Right atrium auricular region (tissue), 2 donors: ENCODE measurements at places on chromosomes 1 and 21. TPM values are rescaled to one million over a fixed set of nuclear protein-coding genes. Genes with fewer than 3 reads are reported as not detected.

DNA sequence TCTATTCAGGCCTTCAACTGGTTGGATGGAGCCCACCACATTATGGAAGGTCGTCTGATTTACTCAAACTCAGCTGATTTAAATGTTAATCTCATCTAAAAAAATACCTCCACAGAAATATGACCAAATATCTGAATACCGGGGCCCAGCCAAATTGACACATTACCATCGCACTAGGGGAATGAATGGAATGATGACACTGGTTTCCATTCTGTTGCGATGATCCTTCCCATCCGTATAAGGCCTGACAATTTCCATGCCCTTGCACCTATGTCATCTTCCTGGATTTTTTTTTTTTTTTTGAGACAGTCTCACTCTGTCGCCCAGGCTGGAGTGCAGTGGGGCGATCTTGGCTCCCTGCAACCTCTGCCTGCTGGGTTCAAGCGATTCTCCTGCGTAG lies 397.5 kb downstream of the KIF26B start:
- DNase-seq, result no peak

DNA sequence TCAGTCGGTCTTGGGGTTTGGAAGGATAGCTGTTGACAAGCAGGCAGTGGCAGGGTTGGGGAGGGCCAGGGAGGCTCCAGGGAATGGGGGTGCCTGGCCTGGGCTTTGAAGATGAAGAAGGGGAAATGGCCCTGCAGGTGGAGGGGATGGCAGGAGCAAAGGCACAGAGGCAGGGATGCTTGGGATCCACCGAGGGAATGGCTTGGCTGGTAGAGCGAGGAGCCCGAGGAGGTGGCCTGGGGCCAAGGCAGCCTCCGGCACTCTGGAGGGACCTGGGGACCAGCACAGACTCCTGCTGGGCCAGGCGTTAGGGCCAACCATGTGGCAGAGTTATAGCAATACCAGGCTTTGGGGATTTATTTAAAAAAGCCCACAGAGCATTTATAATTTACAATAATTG lies 62.9 kb upstream of the EDN2 start:
- no peak for DNase-seq

GRCh38 chr1:156406251-156406650 lies 37.2 kb downstream of the RHBG start:
- no peak for DNase-seq

- DNase-seq, result no peak
Observed at GRCh38 chr21:40140675-40141074, 273.4 kb downstream of the PCP4 start.

DNA sequence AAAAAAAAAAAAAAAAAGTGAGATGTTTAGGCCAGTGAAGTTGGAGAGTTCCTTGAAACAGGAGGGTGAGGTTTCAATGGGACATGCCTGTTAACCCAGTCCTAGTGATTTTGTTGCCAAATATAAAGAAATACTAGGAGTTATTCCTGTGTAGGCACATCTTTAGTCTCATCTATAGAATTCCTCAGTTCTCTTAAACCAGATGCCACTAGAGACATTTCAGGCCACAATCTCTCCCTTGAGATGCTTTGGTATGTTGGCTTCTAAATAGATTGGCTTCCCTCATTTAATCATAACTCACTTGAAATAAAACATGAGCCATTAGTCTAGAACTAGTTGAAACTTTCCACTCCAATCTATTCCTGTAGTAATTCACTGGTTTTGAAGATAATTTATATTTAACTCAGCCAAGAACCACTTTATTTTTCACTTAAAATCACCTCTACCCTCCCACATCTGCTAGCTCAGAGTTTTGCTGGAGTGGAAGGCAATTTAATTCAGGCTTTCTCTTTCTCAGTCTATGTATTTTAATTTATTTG lies 29.8 kb downstream of the GPR137B start:
- no peak for DNase-seq

DNA sequence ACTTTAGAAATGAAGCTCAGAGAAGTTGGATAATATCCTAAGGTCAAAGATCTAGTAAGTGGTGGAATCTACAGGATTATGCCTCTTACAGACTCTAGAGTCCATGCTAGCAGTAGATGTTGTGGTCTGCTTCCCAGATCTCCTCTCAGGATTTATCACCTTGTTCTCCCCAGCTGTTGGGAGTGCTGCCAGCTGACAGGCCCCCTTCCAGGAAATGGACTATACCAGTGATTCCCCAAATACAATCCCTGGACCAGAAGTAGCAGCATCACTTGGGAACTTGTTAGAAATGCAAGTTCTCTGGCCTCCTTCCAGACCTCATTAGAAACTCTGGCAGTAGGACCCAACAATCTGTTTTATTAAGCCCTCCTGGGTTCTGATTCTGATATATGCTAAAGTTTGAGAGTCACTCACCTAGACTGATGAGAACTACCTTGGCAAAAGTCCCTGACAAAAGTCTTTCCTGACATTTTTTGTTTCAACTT lies 24.5 kb upstream of the NTNG1 start:
- no peak for DNase-seq

- DNase-seq, result no peak
Observed at GRCh38 chr1:160346958-160347357, 3.8 kb downstream of the NCSTN start.

GRCh38 chr1:109404838-109405237 lies 7.1 kb upstream of the SORT1 start:
- no peak for DNase-seq

DNA sequence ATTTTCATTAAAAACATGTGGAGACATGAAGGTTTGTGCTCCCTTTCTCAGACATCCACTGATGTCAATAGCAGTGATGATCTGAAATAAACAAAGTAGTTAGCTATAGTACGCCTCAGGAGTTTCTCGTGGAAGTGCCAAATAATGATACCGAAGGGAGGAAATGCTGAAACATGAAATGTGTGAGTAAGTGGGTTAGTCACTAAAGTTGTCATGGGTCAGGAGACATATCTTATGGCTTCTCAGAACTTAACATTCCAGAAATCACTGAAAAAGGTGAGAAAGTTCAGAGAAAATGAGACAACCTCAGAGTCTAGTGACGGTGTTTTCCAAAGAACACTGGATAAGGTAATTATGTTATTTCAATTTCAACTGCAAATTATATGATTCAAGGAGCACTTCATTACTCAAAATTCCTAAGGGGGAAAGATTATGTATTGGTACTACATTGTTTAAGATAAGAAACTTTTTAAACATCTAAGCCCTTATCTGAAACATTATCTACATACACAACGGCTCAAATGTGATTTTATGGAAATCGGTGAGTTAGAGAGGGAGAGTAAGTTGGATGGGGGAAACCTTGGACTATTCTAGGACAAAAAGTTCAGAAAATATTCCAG lies 20.6 kb downstream of the NIBAN1 start:
- DNase-seq, result no peak

DNA sequence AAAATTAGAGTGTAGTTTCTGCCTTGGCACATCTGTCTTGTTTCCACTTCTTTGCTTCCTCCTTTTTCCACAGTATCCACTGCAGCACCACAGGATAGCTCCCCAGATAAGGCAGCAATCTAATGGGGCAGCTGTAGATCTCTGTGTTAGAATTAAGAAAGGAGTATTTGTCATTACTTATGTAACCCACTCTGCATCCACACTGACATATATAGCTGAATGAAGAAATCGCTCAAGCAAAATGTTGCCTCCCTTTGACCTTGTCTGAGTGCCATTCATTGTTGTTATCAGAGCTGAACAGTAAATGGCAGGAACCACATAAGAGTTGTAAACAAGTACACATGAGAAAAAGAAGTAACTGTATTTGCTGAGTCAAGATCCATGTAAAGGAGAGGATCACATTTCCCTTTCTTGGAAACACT lies 45.9 kb upstream of the DPH5 start:
- DNase-seq, result no peak

DNA sequence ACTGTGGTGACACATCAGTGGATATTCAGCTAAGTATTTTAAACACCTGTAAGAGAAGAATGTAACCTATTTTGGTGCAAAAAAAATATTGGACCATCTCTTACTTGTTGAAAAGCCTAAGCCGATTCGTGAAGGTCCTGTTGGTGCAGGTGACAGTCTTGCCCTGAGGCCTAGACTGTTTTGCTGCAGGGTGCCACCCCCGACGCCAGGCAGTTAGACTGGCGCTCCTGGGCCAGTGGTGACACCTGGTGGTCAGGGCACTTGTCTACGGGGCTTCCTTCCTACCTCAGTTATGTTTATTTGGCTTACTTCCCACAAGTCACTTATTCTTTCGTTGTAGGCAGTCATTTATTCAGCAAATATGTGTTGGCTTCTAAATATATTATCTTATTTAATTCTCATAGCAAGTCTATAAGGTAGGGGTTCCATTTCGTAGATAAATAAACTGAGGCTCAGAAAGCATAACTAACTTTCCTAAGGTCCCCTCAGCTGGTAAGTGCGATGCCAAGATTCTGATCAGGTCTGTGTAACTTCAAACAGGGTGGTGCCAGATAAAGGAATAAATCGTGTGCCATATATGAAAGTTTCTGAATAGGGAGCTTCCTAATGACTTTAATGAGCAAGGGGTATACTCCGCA lies 1.9 kb downstream of the EEIG2 start:
- DNase-seq, result no peak

DNA sequence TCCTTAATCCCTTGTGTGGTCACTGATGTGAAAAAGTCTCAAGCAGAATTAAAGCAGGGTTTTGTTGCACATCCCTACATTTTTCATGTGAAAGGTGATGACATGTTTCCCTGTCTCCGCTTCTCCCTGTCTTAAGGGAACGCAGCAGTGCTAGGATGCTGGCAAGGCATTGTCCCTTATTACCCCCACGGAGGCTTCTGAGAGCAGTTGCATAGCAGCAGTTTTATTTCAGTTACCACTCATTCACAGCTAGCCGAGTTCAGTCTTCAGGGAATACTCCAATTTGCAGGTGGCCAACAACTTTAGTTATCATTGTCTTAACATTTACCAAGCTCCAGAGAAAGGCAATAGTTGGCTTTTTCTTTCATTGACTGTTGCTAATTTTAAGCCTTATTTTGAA lies 89.1 kb downstream of the CLEC20A start:
- DNase-seq, result no peak

GRCh38 chr1:11842154-11843041 lies 5.2 kb downstream of the NPPA start:
- DNase-seq, result no peak

GRCh38 chr1:110672001-110672752 lies 2.6 kb downstream of the KCNA3 start:
- no peak for DNase-seq

The BRINP2 gene
- total RNA-seq, result 0.96 TPM

The CTXND2 gene
- 0.41 TPM for total RNA-seq
